ENCODE measurements at places on chromosomes 5 and 9.

GRCh38 chr5:103542441-103542840 is 20.1 kb downstream of the NUDT12 start:
- no peak for DNase-seq

- DNase-seq, result no peak
Observed at GRCh38 chr5:116340799-116341198, 233.8 kb downstream of the SEMA6A start.

DNA sequence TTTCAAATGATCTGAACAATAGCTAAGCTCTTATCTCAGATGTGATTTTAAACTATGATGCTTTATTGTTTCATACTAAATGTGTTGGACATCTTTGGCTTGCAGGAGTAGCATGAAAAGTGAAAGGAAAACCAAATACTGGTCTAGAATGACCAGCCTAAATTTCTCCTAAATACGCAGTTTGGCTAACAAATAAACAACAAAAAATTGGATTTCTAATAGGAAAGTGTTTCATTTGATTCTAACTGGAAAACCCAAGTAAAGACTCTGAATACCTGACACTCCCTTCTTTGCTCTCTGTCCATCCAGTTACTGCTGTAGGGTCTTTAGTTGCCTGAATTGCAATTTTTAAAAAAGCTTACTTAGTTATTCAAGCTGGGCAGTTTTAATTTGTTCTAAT is 111.7 kb upstream of the ACOT12 start:
- no peak for DNase-seq

GRCh38 chr9:85004818-85005413 is 335.4 kb downstream of the NTRK2 start:
- DNase-seq, result no peak

GRCh38 chr9:15697446-15697851 is 144.6 kb downstream of the CCDC171 start:
- no peak for DNase-seq

DNA sequence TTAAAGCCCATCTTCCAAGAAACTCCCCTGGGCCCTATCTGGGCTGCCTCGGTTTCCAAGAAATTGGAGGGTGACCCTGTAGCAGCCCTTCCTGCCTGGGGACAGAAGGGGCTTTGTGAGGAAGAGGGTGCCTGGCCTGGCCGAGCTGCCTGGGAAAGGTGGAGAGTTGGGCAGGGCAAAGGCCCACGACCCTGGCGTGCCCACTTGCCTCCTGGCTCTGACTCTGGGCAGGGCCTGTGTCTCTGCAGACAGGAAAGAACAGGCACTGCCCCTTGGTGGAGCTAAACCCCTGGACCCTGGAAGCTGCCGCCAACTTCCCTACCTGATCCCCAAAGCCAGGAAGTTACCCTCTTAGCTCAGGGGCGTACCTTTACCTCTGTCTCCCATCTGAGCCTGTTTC is 149.3 kb downstream of the RGS3 start:
- no peak for DNase-seq
